IMR-90 (cell line): ENCODE measurements at places on chromosomes 2 and 18. TPM values are rescaled to one million over a fixed set of nuclear protein-coding genes. Genes with fewer than 3 reads are reported as not detected.

DNA sequence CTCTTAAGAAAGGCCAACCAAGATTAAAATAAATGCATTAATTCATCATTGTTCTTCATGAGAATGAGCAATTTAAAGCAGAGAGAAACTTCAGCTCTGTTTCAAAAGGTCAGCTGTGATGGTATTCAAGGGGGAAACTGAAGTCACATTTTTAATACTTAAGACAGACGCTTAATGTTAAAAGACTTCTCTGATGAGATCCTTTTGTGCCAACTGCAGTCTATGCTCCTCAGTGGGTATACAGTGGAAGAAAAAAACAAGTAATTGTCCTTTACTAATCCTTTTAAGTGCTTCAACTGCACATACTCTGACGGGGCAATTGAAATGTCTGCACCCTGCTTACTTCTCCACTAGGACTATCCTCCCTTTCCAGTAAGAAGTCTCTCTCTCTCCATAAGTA is 309.7 kb downstream of the GULP1 start:
- DNase-seq = no peak

GRCh38 chr2:160076241-160076640 is 13.8 kb upstream of the PLA2R1 start:
- DNase-seq = no peak

- DNase-seq = no peak
Measured at GRCh38 chr2:65456886-65457285, 24.5 kb upstream of the SPRED2 start.

Gene RALB
- total RNA-seq = 53.6 and 75.3 TPM in 2 replicates

Gene SPATA3
- total RNA-seq = not detected in 2 replicates
